ENCODE measurements at places on chromosomes 3 and 15.

DNA sequence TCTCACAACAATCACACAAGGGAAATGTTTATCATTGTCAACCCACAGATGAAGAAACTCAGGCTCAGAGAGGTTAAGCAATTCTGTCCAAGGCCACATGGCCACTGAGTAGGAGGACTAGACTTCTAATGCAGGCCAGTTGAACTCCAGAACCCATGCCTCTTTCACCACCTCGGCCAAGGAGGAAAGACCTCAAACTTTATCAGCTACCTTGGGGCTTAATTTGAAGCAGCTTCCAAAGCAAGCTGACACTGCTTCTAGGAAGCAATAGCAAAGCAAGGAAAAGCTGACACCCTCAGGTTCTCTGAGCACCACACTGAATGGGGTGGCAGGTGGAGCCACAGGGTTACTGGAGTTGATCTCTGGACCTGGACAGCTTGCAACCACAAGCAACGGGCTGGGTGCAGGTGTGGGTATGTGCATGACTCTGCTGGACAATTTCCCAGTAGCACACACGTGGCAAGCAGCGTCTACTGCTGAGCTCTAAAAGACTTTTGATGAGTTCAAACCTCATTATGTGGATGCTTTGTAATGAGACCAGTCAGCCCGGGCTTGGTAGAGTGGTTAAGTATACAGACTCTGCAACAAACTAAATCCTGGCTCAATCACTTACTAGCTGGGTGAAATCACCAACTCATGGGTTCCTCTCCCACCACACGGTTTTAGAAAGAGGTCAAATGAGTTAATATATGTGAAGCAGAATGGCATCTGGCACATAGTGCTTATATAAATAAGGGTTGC is 23.1 kb downstream of the CCNL1 start:
- DNase-seq, result no peak

DNA sequence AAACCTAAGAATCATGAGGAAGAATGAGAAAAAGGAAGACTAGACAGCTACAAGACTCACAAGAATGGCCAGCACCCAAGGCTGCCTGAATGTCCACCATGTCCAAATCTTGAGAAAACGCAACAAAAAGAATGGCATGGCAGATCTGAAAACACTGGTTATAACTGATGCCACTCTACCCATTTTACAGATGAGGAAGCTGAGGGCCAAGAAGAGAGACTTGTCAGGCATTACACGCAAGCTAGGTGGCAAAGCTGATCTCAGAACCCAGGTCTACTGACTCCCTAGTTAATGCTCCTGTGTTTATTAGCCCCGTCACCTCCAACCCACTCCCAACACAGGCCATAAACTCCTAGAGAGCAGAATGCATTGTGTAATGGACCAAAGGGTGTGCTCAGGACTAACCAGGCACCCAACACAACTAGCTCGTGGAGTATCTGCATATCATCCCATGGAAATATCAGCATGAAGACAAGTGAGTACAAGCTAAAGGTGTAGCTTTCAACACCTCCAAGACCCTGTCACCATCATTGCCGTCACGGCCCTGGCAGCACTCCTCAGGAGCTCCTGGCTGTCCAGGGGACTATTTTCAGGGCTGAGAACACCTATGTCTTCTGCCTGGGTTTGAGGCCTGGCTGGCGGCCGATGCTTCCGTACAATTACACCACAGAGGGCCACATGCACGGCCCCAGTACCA is 111.7 kb downstream of the XXYLT1 start:
- no peak for DNase-seq

GRCh38 chr3:149042789-149043386 is 43.4 kb downstream of the HLTF start:
- peak; percentile 76 for DNase-seq

DNA sequence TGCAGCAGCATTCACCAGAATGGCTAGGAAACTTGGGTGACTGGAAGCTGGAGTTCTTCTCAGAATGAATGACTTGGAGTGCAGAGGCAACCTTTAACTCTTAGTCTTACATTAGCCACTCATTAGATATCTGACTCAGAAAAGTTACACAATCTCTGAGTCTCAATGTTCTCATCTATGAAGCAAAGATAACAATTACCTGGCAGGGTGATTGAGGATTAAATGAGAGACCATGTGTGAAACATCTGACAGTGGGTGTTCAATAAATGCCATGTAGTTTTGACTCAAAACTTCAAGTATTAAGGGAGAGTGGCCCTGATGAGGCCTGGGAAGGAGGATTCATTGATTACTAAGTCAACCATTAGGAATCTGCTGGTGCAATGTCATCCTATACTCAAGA is 48.3 kb downstream of the MRPL3 start:
- DNase-seq, result no peak

- no peak for DNase-seq
Measured at GRCh38 chr3:46082849-46083248, 55.6 kb upstream of the XCR1 start.

DNA sequence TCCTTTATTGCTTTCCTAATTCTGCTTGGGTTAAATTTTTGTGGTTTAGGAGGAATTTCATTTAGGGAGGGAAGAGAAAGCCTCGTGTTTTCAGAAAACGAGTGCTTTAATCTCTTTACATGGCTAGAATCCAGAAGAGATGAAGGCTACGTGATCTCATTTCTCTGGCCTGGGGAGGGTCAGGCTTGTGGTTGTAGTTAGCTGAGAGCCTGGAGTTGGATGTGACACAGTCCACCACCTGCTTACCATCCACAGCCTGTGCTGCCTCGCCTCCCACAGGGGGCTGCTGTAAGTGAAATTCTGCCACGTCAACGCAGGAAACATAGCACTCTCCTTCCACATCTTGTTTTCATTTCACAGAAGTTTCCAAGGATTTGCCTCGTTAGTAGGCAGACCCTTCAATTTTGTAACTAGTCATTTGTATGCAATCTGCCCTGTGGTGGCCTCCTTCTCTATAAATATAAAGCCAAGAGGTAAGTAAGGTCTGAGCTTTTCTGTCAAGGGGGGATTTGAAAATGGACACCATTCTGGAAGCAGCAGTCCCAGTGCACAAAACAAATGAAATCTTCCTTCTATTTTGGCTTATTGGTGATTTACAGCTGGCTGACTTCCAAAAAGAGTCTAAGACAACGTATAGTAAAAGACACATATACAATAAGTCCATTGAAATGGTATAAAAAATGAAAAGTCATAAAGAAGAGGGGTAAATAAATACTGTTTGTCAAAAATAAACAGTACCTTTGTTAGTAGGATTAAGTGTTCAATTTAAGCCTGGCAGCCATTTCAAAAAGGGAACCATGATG is 3.4 kb downstream of the GXYLT2 start:
- DNase-seq, result peak; percentile 95

- DNase-seq, result no peak
Measured at GRCh38 chr3:12154151-12154550, 4.6 kb downstream of the TIMP4 start.

- peak; percentile 40 for DNase-seq
Measured at GRCh38 chr3:94185753-94186152, 122.9 kb downstream of the NSUN3 start.

DNA sequence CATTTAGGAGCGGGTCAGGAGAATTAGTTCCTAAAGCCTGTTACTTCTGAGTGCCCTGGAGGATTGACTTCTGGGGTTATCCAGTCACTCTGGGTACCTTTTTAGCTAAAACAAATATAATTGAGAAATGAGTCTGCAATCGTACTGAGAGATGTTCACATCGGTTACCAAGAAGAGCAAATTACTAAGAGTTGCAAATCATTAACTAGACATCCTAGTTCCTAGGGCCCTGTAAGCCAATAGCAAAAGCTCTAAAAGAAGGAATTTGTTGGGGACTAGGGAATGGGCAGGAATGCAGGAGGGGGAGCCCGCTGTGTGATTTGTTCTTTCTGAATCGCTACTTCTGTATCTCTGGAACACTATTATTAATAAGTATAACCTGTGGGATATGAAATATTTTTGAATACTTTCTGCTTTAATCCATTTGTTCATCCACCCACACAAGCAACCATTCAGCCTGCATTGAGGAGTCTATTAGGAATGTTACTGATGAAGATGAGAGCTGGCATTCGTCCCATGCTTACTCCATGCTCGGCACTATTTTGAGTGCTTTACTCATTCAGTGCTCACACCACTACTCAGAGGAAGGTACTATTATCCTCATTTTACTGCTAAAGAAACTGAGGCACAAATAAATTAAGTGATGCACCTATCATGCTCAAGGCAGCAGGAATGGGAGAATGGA is 31.5 kb upstream of the KY start:
- peak; percentile 26 for DNase-seq

All from fibroblast of skin of back (primary cell).